CD8-positive, alpha-beta memory T cell (primary cell): ENCODE measurements at places on chromosomes 7 and 10.
A peak's percentile ranks its signal among the peaks of the same experiment; 100 is the strongest.

DNA sequence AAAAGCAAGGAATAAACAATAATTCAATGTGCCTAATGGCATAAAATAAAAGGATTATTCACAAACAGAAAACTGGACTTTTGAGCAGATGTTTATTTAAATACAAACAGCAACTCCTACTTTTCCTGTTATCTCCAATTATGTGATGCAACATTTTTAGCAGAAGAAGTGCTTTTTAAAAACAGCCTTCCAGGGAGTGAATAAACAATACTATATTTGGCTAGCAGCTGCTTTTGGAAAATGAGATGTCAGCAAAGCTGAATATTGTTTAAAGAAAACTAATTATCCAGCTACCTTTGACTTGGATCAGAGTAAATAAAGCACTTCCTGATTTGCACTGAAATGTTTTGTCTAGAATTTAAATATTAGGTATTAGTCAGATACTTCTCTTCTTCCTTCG is 23.2 kb downstream of the CDK1 start:
- DNase-seq: no peak
- H3K4me3 ChIP-seq: no peak overlapping the region
- no peak overlapping the region for H3K27ac ChIP-seq
- no peaks in the 10 kb centered on the region for H3K4me1 ChIP-seq

- no peaks in the 10 kb centered on the region for H3K4me1 ChIP-seq
- DNase-seq: no peak
- no peak overlapping the region for H3K4me3 ChIP-seq
- no peak overlapping the region for H3K27ac ChIP-seq
- H3K27me3 ChIP-seq: no peaks in the 10 kb centered on the region
Observed at GRCh38 chr7:154817224-154817896, 185.6 kb downstream of the PAXIP1 start.

- H3K4me3 ChIP-seq: no peak overlapping the region
- H3K27me3 ChIP-seq: no peaks in the 10 kb centered on the region
- no peak for DNase-seq
- no peak overlapping the region for H3K27ac ChIP-seq
- no peaks in the 10 kb centered on the region for H3K36me3 ChIP-seq
Observed at GRCh38 chr10:659688-660141, 29.8 kb downstream of the DIP2C start.

DNA sequence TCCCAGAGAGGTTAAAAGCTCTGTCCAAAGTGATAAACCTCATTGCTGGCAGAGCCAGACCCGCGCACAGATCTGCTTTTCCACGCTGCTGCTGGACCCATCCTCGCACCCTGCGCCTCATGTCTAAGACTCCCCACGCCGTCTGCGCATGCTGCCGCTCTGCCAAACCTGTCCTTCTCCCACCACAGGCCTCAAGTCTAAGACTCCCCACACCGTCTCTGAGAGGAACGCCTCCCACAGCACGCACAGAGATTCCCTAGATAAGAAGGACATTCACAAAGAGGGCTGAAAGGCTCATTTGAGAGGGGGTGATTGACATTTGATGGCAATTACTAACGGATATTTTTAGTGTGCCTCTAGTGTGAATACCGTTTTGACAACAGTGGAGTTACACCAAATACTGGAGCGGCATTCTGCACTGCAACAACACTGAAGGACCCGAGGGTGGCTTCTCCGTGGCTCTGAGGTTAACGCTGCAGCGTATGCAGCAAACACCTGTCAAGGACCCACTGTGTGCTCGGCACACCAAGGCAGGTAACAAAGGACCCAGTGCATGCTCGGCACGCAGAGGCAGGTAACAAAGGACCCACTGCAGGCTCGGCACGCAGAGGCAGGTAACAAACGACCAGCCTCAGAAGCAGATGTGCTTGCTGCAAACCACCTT is 231.4 kb downstream of the DNAJB6 start:
- DNase-seq: no peak
- H3K4me1 ChIP-seq: peaks cover 16% of the 10 kb centered on the region
- H3K4me3 ChIP-seq: peak overlapping the region; percentile 60
- H3K36me3 ChIP-seq: no peaks in the 10 kb centered on the region

DNA sequence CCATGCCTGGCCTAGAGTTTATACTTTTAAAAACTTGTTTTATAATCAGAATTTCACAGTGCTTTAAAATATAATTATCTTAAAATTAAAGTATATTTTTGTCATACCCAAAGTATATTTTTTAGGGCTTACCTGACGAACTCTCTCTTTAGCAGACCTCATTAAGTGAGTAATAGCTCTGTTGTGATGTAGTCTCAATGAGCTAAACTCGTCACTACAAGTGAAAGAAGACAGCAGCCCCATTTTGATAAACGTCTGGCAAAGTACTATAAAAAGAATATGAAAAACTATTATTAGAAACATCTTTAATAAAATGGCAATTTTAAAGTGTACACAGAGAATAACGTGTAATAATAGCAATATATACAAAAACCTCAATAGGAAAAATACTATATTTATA is 18.6 kb downstream of the ANKRD61 start:
- H3K27ac ChIP-seq: no peak overlapping the region
- no peaks in the 10 kb centered on the region for H3K4me1 ChIP-seq
- DNase-seq: no peak
- no peaks in the 10 kb centered on the region for H3K27me3 ChIP-seq
- H3K36me3 ChIP-seq: peaks cover 30% of the 10 kb centered on the region

GRCh38 chr7:139767561-139767982 is 10.2 kb downstream of the HIPK2 start:
- no peak for DNase-seq
- no peak overlapping the region for H3K27ac ChIP-seq
- peaks cover 40% of the 10 kb centered on the region for H3K4me1 ChIP-seq
- no peaks in the 10 kb centered on the region for H3K36me3 ChIP-seq
- H3K4me3 ChIP-seq: peak overlapping the region; percentile 16

- no peak overlapping the region for H3K27ac ChIP-seq
- H3K4me3 ChIP-seq: no peak overlapping the region
- no peaks in the 10 kb centered on the region for H3K36me3 ChIP-seq
- DNase-seq: no peak
Observed at GRCh38 chr10:51010977-51011376, 63.3 kb upstream of the PRKG1 start.

- peaks cover 66% of the 10 kb centered on the region for H3K27me3 ChIP-seq
- H3K4me3 ChIP-seq: no peak overlapping the region
- H3K27ac ChIP-seq: no peak overlapping the region
- no peaks in the 10 kb centered on the region for H3K36me3 ChIP-seq
- DNase-seq: no peak
- no peaks in the 10 kb centered on the region for H3K4me1 ChIP-seq
Observed at GRCh38 chr7:97016381-97017191, 8.0 kb downstream of the DLX5 start.

DNA sequence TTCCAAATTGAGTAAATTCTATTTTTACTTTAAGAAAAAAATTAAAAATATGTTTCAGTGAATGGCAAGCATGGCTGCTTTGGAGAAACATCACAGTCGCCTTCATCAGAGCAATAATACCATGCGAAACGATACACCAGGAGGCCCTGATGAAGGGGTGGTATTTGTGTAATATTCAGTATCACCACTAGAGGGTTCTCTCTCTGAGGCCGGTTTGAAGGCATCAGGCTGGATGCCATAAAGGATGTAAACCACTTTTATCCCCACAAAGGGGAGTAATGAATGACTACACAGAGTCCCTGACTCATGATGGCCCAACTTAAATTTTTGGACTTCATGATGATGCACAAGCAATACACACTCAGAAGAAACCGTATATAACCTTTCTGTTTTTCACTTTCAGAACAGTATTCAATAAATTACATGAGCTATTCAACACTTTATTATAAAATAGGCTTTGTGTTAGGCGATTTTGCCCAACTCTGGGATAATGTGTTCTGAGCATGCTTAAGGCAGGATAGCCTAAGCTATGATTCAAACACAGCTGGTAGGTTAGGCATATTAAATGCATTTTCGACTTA is 95.5 kb downstream of the PPP1R17 start:
- DNase-seq: no peak
- no peaks in the 10 kb centered on the region for H3K36me3 ChIP-seq
- no peaks in the 10 kb centered on the region for H3K27me3 ChIP-seq
- H3K4me1 ChIP-seq: no peaks in the 10 kb centered on the region

DNA sequence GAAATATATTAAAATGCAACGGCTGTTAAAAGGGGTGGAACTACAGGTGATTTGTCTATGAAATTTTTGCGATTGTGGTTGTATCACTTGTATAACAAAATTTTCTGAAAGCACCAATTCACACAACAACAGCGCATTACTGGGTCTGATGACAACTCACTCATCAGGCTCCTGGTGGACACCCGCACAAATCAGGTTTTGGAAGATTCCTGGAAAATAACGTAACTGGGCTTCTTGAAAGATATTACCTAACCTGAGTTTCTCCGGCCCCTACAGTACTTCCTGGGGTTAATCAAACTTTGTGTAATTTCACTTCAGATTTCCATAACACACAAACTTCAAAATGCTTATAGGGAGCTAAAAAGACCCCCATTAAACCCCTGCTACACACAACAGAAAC is 7.6 kb downstream of the SNX8 start:
- no peak overlapping the region for H3K27ac ChIP-seq
- no peaks in the 10 kb centered on the region for H3K36me3 ChIP-seq
- no peak overlapping the region for H3K4me3 ChIP-seq
- H3K4me1 ChIP-seq: no peaks in the 10 kb centered on the region

DNA sequence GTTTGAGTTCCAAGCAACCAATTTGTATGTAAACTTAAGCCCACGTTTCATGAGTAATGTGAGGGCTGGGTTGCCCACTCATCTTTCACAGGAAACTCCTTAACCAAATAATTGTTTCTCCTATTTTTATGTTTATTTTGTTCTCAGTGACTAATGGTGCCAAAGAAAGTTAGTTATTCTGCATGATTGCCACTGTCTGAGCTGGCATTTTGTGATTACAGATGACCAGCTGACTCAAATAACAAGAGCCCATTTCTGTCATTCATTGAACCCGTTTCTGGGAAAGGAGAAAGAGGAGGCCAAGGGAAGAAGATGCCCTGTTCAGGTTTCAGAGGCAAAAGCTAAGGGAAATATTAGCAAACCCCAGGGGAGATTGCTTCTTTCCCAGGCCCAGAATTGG is 186.9 kb upstream of the MYO3A start:
- H3K27me3 ChIP-seq: no peaks in the 10 kb centered on the region
- no peak overlapping the region for H3K4me3 ChIP-seq
- DNase-seq: no peak
- H3K36me3 ChIP-seq: no peaks in the 10 kb centered on the region

GRCh38 chr10:29600821-29601220 is 34.0 kb downstream of the SVIL start:
- H3K4me1 ChIP-seq: no peaks in the 10 kb centered on the region
- no peak overlapping the region for H3K4me3 ChIP-seq
- no peak overlapping the region for H3K27ac ChIP-seq
- no peaks in the 10 kb centered on the region for H3K27me3 ChIP-seq

DNA sequence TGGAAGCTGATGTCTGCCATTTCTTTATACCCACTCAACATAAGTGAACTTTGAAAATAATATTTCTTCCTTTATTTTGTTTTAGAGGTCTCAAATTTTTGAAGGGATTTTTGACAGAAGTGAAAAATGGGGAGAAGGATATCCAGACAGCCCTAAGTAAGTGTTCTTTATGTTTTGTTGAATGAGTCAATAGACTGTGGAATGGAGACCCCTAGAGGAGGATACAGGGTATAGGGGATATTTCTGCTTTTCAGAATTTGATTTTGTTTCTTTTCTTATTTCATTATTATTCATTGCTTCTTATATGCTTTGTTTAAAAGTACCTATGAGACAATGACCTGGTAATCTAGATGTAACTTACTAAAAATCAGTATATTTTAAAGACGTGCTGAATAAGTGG is 34.4 kb downstream of the PLEKHA8 start:
- no peaks in the 10 kb centered on the region for H3K4me1 ChIP-seq
- H3K27ac ChIP-seq: no peak overlapping the region
- H3K27me3 ChIP-seq: no peaks in the 10 kb centered on the region
- H3K36me3 ChIP-seq: peaks cover 6% of the 10 kb centered on the region
- H3K4me3 ChIP-seq: no peak overlapping the region

- peak; percentile 22 for DNase-seq
- H3K36me3 ChIP-seq: no peaks in the 10 kb centered on the region
- no peak overlapping the region for H3K4me3 ChIP-seq
- H3K27ac ChIP-seq: no peak overlapping the region
- no peaks in the 10 kb centered on the region for H3K27me3 ChIP-seq
Observed at GRCh38 chr7:142300689-142301088, 42.8 kb upstream of the PRSS58 start.

DNA sequence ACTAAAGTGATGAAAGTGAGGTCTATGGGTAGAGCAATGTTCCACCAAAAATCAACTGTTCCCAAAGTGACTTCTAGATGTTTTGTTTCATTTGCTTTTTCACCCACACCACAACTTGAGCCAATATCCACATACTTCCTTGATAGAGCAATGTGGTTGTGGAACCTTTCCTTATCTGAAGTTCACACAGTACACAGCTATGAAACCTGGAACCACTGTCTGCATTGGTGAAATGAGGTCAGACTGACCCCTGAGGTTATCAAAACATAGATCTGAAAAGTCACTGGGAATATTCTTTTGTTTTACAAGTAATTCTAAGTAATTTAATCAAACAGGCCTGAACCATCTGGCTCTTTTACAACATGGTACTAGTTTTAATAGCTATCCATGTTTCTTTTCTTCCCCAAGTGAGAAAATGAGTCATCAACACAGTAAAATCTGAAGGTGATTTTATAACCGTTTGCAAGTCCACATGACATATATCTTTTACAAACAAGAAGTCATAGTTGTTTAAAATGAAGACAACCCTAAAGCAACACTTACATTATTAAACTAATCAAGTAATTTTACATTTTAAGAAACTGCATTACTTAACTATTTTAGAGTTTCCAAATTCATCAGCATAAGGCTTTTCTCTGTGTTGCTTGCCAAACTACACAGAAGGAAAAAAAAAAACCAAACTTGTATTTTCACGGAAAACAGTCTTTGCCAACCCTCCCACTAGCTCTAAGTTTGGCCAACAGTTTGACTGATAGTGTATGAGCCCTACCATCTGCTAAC is 80.3 kb downstream of the LRRC17 start:
- no peak overlapping the region for H3K4me3 ChIP-seq
- no peaks in the 10 kb centered on the region for H3K4me1 ChIP-seq
- DNase-seq: no peak
- H3K36me3 ChIP-seq: no peaks in the 10 kb centered on the region
- H3K27me3 ChIP-seq: no peaks in the 10 kb centered on the region

- H3K4me1 ChIP-seq: no peaks in the 10 kb centered on the region
- no peak overlapping the region for H3K27ac ChIP-seq
- no peaks in the 10 kb centered on the region for H3K27me3 ChIP-seq
- peak; percentile 7 for DNase-seq
Observed at GRCh38 chr10:124020981-124021815, 72.2 kb downstream of the CHST15 start.

GRCh38 chr7:69277366-69277765 is 320.9 kb upstream of the AUTS2 start:
- no peak overlapping the region for H3K27ac ChIP-seq
- no peak overlapping the region for H3K4me3 ChIP-seq
- H3K4me1 ChIP-seq: no peaks in the 10 kb centered on the region
- no peak for DNase-seq
- no peaks in the 10 kb centered on the region for H3K27me3 ChIP-seq

- no peak overlapping the region for H3K4me3 ChIP-seq
- H3K36me3 ChIP-seq: no peaks in the 10 kb centered on the region
- no peaks in the 10 kb centered on the region for H3K27me3 ChIP-seq
- no peak overlapping the region for H3K27ac ChIP-seq
- DNase-seq: no peak
- H3K4me1 ChIP-seq: no peaks in the 10 kb centered on the region
Observed at GRCh38 chr7:40805361-40805760, 670.6 kb downstream of the SUGCT start.

- H3K27me3 ChIP-seq: no peaks in the 10 kb centered on the region
- H3K4me3 ChIP-seq: peak overlapping the region; percentile 75
- DNase-seq: peak; percentile 91
- peaks cover 25% of the 10 kb centered on the region for H3K4me1 ChIP-seq
- peak overlapping the region; percentile 85 for H3K27ac ChIP-seq
Observed at GRCh38 chr7:39732837-39733804, 109.7 kb downstream of the RALA start.
